Activated T-cell treated with anti-CD3 and anti-CD28 coated beads, Interleukin-2, amount 50 U/mL, for 72 hours (primary cell): ENCODE measurements at places on chromosomes 12 and 14.

GRCh38 chr12:49985981-49986380 is 13.2 kb downstream of the AQP6 start:
- no peak for DNase-seq

DNA sequence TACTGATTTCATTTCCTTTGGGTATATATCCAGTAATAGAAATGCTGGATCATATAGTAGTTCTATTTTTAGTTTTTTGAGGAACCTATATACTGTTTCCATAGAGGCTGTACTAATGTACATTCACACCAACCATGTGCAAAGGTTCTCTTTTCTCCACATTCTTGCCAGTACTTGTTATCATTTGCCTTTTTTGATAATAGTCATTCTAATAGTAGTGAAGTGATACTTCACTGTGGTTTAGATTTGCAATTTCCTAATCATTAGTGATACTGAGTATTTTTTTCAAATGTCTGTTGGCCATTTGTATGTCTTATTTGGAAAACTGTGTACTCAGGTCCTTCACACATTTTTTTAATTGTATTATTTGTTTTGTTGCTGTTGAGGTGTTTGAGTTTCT is 148.2 kb upstream of the NAV3 start:
- no peak for DNase-seq

GRCh38 chr12:31393004-31393550 is 67.1 kb upstream of the SINHCAF start:
- DNase-seq, result no peak

DNA sequence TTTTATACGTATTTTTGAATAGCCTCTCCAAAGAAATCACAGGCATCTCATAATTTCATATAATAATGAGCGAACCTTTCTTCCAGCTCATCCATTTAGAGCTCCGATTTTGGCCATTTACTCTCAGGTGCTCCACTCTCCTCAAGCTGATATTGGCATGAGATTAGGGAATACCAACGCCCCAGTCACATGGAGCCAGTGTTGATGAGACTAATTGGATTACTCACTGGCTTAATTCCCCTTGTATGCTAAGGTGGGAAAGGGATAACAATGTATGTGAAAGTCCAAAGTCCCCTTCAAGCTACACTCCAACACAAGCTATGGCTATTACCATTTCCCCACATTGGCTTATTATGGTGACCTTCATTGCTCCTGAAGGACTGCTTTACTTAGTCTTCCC is 76.6 kb upstream of the NAV3 start:
- no peak for DNase-seq

- peak; percentile 66 for DNase-seq
These were observed 11.4 kb upstream of the BCAT1 start for GRCh38 chr12:24960222-24960855.

DNA sequence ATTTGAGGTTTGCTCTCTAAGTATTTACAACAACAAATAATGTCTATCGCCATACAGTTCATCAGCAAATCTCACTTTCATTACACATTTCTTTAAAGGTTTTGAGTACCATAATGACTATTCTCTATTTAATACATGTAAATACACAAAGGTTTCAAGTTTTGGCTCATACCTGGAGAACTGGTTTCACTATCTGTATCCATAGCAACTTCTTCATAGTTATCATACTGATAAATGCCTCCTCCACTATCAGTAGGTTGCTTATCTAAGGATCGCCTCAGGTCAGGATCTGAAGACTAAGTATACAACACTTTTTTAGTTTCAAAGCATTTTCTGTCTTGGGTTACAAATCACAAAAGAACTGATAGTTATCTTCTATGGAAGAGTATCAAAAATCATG is 21.4 kb downstream of the ZFC3H1 start:
- DNase-seq, result no peak

DNA sequence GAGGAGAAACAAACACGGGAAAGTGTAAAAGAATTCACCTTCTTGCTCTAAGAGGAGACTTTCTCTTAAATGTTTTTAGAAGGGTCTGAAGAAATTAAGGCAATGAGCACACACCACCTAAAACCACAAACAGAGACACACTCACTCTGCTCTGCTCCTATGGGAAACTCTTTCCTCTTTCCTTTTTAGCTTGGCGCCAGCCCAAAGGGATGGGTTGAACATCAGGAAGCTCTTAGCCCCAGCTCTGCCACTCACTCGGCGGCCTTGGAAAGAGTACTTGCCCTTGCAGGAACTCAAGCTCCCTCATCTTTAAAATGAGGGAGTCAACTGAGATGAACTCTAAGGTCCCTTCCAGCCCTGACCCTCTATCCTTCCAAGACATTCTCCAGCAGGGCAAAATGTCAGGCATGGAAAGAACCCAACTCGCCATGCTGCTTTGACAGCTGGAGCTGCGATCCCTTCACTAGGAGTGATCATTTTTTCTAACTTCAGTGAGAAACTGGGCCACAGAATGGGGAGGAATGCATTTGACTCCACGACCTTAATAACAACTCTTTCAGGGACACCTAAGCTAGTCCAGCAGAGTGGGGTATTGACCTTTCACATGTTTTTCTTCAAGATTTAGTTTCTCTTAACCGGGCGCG is 980 bp upstream of the RNASE8 start:
- DNase-seq, result no peak
